ENCODE measurements at places on chromosomes 1 and 21. TPM values are rescaled to one million over a fixed set of nuclear protein-coding genes. Genes with fewer than 3 reads are reported as not detected.

DNA sequence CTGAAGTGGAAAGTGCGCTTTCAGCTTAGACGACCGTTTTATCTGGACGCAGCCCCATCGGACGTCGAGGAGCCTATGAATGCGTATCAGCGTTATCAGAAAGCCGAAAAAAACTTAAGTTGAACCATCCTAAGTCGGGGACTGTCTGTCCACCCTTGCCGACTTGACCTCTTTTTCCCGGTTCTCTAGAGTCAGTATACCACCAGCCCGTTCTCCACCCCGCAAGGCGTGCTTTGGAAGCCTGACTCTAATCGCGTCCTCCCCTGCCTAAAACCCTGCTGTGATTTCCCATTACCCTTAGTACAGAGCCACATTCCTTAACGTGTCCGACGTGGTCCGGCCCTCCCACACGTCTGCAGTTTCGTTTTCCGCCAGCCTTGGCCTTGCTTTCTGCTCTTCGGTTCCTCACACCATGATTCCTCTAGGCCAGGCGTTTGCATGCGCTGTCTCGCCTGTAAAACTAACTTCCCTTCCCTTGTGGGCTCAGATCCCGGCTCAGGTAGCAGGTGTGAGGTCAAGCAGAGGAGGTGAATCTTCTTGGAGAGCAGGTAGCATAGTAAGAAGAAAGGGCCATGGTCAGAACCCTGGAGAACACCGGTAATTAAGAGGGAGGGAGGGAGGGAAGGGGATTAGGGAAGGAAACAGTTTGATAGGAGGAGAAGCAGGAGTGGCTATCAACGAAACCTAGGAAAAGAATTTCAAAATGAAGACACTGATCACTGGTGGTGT is 865 bp downstream of the ADPRS start:
- DNase-seq: peak; percentile 26

DNA sequence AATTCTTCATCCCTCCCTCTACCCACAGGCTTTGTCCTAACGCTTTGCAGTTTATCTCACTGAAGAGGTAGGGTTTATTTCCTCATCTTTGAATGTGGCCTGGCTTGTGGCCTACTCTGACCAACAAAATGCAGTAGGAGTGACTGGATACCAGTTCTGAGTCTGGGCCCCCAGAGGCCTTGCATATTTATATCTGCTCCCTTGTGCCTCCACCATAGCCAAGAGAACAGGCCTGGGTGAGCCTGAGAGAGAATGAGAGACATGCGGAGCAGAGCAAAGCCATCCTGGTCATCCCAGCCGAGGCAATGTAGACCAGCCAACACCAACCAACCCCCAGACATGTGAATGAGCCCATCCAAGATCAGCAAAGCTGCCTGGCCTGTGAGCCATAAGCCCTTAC is 30.3 kb downstream of the SMIM12 start:
- no peak for DNase-seq

DNA sequence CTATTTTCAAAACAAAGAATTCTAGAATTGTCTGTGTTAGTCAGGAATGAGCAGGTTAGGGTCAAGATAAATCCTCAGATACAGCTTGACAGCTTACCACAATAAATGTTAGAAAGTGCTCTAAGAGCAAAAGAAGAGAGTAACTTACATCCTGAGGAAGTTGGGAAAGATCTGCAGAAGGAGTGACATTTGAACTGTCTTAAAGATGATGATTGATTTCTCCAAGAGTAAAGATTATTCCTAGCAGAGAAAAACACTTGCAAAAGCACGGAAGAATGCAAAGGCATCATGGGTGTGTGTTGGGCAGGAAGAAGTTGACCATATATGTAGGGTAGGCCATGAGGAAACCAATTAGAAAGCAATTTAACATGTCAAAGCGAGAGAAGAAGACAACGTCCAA is 175.4 kb downstream of the LRRC7 start:
- no peak for DNase-seq

- no peak for DNase-seq
These were observed 5.2 kb upstream of the LRRC53 start for GRCh38 chr1:74517599-74518051.

DNA sequence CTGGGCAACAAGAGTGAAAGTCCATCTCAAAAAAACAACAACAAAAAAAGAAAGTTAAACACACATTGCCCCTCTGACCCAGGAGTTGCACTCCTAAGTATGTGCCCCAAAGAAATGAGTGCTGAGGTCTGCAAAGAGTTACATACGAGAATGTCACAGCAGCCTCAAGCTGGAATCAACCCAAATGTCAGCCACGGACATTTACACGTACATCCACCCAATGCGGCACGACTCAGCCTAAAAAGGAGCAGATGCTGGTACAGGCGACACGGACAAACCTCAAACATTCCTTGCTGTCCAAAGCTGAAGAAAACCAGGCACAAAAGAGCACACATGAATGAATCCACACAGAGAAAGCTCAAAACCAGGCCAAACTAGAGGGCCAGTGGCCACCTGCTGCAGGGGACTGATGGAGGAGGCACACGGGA is 46.8 kb upstream of the ECE1 start:
- DNase-seq: no peak

- DNase-seq: no peak
These were observed 43.7 kb downstream of the ST7L start for GRCh38 chr1:112575154-112575804.

DNA sequence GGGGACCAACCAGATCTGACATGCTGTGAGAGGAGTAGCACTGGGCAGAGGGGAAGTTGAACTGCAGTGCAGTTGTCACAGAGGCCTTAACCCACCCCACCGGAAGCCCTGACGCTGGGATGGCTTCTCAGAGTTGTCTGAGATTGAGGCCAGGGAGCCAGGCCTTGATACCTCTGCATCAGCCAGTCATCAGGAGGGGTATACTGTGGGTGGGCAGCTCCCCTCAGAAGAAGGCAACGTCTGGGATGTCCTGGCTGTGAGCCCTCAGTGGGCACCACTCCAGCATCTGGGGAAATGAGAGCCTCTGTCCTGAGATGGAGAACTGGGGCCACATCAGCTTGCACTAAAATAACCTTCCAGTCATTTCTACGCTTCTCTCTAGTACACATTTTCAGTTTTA is 47.9 kb upstream of the BCAR3 start:
- no peak for DNase-seq

DNA sequence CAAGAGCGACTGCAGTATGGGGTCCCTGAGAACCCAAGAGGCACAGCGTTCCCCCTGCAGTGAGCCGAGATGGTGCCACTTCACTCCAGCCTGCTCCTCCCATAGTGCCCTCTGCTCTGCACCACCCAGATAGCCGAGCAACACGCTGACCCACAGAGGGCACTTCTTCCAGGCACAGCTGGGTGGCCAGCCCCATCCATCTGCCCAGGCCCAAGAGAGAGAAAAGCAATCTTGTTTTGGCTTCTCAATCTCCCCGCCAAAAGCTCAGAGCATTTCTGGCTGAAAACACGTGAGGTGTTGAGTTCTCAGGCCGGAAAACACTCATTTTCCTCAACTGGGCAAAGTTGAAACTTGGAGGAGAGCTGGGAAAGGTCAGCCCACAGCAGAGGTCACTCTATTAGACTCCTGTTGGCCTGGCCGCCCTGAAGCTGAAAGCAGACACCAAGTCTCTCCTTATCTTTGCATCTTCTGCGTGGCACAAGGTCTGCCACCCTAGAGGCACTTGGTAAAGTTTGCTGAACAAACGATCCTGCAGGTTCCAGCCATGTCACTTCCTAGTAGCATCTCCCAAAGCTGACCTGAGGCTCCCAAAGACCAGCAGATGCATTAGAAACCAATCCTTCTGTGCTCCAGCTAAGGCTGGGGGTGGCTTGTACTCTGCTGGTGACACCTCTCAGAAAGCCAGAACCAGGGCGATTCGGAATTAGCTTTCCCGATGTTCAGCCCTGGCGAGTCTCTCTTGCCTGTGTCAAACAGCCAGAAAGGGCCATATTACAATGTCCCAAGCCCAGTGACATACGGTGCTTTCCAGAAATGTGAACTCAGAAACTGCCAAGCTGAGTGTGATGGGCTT is 10.9 kb downstream of the CAPN9 start:
- DNase-seq: no peak

GRCh38 chr1:28297826-28298225 is 31.0 kb upstream of the MED18 start:
- no peak for DNase-seq

GRCh38 chr1:41417746-41418145 is 56.5 kb downstream of the FOXO6 start:
- no peak for DNase-seq

GRCh38 chr1:97042551-97042950 is 321.0 kb downstream of the PTBP2 start:
- DNase-seq: no peak

GRCh38 chr1:192343344-192343743 is 26.6 kb downstream of the RGS21 start:
- no peak for DNase-seq

DNA sequence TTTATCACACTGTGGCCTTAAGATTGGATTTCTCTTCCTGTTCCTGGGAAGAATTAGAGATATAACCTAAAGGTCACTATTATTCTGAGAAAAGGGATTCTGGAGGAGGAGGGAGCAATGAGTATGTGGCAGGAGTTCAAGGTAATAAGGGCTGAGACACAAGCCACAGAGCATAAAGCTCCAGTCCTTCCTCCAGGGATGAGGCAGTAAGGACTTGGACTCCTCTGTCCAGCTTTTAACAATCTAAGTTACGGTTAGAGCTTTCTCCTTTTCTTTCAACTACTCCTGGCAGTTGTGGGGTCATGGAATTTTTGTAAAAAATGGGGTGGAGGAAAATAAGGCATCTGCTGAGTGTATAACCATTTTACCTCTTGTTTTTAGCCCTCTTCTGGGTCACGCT is at the start of gene HSD3B2:
Gene HSD3B2, plus strand, starts transcription at position 201 of the 400 bp plus-strand sequence. CDS start 270 bp downstream, outside the sequence.
- DNase-seq: no peak

- no peak for DNase-seq
These were observed 9.0 kb upstream of the RPL5 start for GRCh38 chr1:92822879-92823278.

GRCh38 chr1:113217447-113218208 is 144.6 kb downstream of the LRIG2 start:
- DNase-seq: no peak

DNA sequence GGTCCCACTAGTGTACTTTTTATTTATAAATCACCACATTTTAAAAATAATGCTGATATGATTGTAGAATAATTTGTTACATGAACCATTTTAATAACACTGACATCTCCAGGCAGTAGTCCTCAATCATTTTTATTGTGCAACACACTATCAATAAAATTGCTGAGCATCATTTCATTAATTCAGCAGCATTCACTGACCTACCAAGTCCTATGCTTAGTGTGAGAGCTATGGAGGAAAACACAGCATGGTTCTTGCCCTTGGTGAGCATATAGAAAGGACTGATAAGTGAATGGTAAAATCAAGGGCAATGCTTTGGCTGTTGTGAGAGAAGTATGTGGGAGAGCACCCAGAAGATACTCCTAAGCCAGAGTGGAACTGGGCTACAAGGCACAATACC is 119.7 kb downstream of the KCNT2 start:
- DNase-seq: no peak

- DNase-seq: no peak
These were observed 78.0 kb downstream of the USP1 start for GRCh38 chr1:62514746-62515423.

DNA sequence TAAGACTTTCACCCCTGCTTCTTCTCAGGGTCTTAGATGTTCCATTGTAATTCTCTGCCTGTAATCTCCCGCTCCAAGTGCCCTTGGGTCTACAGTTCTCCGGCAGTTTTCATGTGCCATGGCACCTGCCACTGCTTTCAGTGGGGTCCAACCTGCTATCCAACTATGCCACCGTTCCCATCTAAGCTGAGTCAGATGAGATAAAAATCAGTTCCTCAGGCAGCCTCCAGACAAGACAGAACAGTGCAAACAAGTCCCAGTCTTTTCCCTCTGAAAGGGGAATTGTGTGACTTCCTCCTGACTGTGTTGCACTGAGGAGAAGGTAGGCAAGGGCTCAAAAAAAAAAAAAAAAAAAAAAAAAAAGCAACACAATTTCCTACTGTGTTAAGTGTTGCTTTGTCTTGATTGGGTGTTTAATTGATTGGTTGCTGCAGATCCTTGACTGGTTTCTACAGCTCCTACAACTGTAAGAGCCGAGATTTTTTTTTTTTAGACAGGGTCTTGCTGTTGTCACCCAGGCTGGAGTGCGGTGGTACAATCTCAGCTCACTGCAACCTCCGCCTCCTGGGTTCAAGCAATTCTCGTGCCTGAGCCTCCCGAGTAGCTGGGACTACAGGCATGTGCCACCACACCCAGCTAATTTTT is 50.7 kb downstream of the EBNA1BP2 start:
- no peak for DNase-seq

- DNase-seq: no peak
These were observed 154.2 kb downstream of the ZNF326 start for GRCh38 chr1:90149101-90149500.

DNA sequence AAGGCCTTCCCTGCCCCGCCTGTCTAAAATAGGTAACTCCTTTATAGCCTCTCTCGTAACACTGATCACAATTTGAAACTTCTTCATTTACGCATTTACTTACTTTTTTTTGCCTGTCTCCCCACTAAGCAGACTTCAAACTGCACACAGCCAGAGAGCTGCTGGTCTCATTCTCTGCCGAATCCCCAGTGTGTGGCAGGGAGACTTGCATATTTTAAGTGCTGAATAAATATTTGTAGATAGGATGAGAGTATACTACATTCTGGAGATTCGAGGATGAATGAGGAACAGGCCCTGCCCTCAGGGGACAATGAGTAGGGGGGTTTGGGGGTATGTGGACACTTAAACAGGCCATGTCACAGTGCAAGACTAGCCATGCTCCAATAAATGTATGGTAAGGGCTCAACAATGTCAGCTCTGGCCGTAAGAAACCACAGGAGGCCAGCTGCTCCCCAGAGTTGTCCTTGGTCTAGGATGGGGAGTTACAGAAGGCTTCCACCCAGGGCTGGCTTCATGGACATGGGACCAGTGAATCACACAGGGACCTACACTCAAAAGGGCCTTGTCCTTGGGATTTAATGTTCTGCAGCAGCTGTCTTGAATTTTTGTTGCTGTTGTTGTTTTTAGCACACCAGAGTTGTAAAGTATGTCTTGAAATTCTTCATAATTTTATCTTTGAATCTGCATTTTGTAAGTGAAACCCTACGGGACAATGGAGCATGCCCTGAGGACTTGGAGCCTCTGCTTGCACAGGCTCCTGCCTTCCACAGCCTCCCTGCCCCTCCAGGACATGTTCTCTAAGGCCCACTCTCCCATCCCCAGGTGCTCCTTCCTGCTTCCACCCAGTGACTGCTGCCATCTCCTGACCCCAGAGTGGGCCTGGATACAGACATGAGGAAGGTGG is 8.5 kb downstream of the DIO1 start:
- no peak for DNase-seq

DNA sequence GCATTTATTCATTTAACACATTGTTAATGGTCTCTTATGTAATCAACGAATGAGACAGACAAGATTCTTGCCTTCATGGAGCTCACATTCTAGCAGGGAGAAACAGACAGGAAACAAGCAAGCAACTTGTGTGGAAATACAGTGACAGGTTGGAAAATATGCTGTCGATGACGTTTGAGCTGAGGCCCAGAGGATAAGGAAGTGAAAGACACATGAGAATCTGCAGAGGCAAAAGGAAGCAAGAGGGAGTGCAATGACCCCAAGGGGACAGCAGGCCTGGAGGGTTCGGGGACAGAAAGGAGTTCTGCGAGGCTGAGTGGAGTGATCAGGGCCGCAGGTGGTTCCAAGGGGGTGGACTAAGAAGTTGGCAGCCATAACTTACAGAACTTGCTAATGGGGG is 60.6 kb upstream of the AKT3 start:
- DNase-seq: no peak

The SLC1A7 gene
- total RNA-seq: 0.20 TPM

The ZSWIM5 gene
- total RNA-seq: 12.5 TPM

The KRTAP10-5 gene
- 0.78 TPM for total RNA-seq

The JAM2 gene
- total RNA-seq: 4.5 TPM

The TAF5L gene
- total RNA-seq: 18.3 TPM

The NUAK2 gene
- 41.0 TPM for total RNA-seq

The HAPLN2 gene
- 0.79 TPM for total RNA-seq

The TDRKH gene
- 13.5 TPM for total RNA-seq

The CR1L gene
- not detected for total RNA-seq

The FBLIM1 gene
- 24.8 TPM for total RNA-seq

All from thyroid gland (tissue), 4 donors.